ENCODE measurements at places on chromosomes 12 and 14.

- DNase-seq: no peak
These were observed 1.2 kb downstream of the PRMT8 start for GRCh38 chr12:3491938-3492792.

DNA sequence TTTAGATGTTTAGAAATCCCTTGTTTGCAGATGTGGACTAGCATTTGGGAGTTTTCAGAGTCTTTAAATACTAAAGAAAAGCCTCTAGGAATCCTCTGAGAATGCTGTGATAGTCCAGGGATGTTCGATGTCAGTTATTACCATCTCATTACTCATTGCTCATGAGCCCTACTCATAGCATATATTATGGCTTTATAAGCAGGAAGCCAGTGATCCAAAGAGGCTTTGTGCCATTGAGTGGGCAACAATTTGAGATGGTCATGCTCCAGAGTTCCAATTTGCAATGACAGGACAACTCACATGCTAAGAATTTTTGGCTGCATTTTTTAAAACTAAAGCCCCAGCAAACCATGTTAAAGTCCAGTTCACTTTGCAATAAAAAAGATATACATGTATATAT, 163.0 kb downstream of the OTOGL start:
- peak; percentile 88 for DNase-seq

- DNase-seq: no peak
These were observed 173.5 kb downstream of the ANO6 start for GRCh38 chr12:45389426-45389825.

DNA sequence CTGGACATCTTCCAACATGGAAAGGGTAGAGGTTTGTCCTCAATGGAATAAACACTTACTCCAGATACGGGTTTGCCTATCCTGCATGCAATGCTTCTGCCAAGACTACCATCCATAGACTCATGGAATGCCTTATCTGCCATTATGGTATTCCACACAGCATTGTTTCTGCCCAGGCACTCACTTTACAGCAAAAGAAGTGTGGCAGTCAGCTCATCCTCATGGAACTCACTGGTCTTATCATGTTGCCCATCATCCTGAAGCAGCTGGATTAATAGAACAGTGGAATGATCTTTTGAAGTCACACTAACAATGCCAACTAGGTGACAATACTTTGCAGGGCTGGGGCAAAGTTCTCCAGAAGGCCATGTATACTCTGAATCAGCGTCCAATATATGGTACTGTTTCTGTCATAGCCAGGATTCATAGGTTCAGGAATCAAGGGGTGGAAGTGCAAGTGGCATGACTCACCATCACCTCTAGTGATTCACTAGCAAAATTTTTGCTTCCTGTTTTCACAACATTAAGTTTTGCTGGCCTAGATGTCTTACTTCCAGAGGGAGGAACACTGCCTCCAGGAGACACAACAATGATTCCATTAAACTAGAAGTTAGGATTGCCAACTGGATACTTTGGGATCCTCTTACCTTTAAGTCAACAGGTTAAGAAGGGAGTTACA, 140.4 kb downstream of the SLC35F4 start:
- DNase-seq: peak; percentile 73

DNA sequence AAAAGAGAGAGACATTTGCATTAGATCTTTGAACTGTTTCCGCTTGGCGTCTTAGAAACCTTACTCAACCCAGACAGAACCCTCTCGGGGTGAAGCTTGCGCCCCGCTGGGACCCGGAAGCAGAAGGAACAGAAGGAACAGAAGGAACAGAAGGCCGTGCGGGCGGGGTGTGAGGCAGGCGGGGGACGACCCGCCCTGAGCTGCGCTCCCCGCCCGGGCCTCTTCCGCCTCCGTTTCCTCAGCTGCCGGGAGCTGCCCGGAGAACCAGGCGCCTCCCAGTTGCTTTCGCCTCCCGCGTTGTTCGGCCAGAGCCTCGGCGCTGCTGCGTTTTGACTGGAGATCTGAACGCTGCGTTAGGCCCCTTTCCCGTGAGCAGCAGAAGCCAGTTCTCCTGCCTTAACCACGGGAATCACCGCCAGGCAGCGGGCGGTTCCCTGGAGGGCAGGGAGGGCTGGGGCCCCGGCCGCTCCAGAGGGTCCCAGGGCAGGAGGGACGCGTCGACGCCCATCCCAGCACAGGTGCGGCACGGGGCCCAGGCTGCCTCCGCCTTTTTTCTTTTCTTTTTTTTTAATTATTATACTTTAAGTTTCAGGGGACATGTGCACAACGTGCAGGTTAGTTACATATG, 19.3 kb upstream of the MMP17 start:
- DNase-seq: no peak

- DNase-seq: no peak
These were observed 6.6 kb downstream of the ZNF385A start for GRCh38 chr12:54377797-54378515.

GRCh38 chr12:64088431-64089349, 133.4 kb downstream of the KICS2 start:
- peak; percentile 94 for DNase-seq

- peak; percentile 46 for DNase-seq
These were observed at the start of gene LRIG3 for GRCh38 chr12:58920102-58920960. Gene LRIG3, minus strand, starts transcription at chr12:58920504. Its CDS starts 269 bp downstream, at chr12:58920235.

DNA sequence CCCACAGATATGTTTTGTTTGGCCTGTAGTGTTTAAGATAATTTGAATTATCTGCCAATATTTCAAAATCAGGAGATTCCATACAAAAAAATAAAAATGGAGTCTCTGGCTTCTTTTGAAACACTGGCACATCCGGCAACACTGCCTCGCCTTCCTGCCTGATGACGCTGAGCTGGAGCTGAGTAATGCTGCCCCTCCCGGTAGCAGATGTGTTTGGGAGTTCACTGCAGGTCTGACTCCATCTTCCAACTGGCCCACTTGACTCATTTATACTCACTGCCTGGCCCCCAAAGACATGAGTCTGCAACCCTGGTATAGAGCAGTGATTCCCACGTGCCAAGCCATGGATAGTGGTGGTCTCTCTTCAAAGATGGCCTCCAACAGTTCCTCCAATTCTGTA, 7.4 kb downstream of the CIT start:
- peak; percentile 49 for DNase-seq

GRCh38 chr14:71142375-71143038, 235.2 kb downstream of the PCNX1 start:
- DNase-seq: peak; percentile 61

GRCh38 chr12:4270831-4271716, 2.5 kb upstream of the CCND2 start:
- DNase-seq: no peak

GRCh38 chr12:214003-214741, at the start of gene SLC6A12:
Gene SLC6A12, minus strand, starts transcription at chr12:214157. Its CDS starts 4,171 bp downstream, at chr12:209986.
- peak; percentile 16 for DNase-seq

- no peak for DNase-seq
These were observed 139.5 kb upstream of the SYT1 start for GRCh38 chr12:78725033-78725432.

- peak; percentile 16 for DNase-seq
These were observed 883 bp upstream of the CDCA4 start for GRCh38 chr14:105021656-105022275.

DNA sequence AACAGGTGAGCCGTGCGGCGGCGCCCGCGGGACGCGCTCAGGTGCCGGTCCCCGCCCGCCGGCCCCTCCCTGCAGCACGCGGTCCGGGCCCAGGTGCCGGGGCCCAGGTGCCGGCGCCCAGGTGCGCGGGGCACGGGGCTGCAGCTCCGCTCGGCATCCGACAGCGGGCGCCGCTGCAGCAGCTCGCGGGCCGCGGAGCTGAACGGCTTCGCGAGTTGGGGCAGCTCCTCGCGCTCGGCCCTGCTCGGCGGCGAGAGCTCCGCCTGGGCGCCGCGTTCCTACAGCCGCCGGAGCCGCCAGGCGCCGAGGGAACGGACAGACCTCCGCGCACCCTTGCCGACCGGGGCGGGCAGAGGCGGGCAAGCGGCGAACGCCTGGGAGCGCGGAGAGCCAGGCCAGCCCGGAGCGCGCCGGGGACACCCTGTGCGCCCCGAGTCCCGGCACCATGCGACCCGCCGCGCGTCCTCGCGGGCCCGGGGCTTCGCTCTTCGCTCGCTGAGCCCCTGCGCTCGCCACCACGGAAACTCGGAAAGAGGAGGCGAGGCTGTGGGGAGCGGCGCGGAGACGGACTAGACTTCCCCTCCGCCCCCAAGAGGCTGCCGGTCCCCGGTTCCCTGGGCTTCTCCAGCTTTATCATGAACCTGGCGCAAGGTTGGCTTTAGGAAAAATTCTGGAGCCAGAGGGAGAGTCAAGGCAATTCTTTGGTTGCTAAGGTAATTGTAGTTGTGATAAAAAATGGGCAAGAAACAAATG, at the start of gene RGS6:
RGS6 (plus strand) TSS at position 201 of the 753 bp plus-strand sequence.
- no peak for DNase-seq

- DNase-seq: no peak
These were observed 11.2 kb downstream of the LGMN start for GRCh38 chr14:92737206-92737605.

- DNase-seq: no peak
These were observed 39.2 kb upstream of the DYRK2 start for GRCh38 chr12:67609226-67609870.

DNA sequence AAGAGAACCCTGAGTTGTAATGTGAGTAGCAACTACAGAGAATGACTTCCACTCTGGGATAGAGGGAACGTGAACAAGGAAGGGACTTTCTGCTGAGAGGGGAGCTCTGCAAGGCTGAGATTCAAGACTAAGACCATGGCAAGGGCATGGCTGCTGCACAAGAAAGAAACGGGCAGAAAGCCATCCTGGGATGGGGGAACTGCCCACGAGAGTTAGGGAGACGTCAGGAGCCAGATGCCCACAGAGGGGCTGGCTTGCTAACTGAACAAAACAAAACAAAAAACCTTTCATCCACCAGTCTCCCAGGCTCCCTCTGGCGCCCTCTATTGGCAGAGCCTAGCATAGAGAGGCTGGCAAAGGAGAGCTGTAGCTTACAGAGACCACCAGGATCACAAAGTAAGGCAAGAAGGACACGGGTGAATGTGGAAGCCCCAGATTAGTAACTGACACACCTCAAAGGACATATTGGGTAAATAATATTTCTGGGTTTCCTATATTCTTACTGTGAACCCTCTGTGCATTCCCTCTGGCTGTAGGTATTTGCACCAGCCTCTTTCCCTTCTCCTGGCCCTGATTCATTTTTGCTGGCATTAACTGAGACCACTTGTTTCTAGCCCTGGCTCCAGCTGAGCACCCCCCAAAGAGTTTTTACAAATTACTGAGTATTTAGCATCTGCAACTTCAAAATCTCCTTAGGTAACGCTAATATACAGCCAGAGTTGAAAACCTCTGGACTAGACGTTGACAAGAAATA, 338.3 kb downstream of the EMP1 start:
- no peak for DNase-seq

GRCh38 chr12:52672321-52672933, 7.8 kb downstream of the KRT1 start:
- DNase-seq: peak; percentile 34

DNA sequence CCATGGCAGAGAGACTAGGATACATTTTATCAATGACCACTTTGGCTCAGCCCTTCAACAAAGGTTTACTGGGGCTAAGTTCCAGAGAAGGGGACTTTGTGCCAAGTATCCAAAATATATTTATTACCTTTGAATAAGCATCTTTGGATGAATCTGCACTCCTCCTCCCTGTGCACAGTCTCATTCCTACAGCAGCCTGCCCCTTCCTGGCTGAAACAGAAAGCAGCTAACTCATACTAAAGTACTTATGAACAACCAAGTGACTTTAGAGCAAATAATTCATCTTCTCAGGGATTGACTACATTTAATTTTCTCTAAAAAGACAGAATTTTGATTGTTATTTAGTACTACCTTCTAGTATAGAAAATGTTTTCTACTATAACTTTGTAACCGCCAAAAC, 47.8 kb upstream of the ETV6 start:
- DNase-seq: no peak

DNA sequence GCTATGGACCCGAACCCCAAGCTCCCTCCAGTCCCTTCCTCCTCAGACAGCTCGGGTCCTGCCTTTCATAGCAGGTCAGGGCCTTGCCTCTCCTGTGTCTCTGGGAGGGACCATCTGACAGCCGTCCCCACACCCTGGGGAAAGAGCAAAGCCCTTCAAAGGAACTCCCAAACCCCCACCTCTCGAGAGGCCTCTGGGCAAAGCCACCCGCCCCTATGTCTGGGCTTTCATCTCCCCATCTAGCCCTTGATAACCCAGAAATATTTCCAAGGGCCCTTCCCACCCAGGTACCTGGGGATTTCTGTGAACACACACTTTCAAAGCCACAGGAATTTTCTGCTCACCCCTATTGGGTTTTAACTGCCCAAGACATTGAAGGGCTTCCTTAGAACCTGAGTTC, 32.1 kb downstream of the SNRNP35 start:
- DNase-seq: no peak

DNA sequence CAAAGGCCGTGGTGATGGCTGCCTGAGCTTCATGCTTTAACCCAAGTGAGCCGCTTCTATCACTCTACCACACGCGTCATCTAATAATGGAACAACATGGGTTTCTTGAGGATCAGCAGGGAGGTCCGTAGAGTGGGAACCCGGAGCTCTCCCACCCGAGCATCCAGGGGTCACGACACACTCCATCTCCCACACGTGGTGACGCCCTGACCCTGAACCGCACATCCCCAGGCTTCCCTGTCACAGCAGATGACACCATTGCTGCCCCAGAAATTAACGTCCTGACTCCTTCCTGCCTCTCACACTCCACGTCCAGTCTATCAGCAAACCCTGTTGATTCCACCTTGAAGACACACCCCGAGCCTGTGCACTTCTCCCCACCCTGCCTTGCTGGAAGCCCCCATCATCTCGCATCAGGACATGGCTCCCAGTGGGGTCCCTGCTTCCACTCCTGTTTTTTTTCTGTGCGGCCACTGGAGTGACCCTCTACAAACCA, 163.2 kb downstream of the PIWIL1 start:
- DNase-seq: no peak

- DNase-seq: no peak
These were observed 18.6 kb upstream of the GARIN2 start for GRCh38 chr14:67170660-67171059.

DNA sequence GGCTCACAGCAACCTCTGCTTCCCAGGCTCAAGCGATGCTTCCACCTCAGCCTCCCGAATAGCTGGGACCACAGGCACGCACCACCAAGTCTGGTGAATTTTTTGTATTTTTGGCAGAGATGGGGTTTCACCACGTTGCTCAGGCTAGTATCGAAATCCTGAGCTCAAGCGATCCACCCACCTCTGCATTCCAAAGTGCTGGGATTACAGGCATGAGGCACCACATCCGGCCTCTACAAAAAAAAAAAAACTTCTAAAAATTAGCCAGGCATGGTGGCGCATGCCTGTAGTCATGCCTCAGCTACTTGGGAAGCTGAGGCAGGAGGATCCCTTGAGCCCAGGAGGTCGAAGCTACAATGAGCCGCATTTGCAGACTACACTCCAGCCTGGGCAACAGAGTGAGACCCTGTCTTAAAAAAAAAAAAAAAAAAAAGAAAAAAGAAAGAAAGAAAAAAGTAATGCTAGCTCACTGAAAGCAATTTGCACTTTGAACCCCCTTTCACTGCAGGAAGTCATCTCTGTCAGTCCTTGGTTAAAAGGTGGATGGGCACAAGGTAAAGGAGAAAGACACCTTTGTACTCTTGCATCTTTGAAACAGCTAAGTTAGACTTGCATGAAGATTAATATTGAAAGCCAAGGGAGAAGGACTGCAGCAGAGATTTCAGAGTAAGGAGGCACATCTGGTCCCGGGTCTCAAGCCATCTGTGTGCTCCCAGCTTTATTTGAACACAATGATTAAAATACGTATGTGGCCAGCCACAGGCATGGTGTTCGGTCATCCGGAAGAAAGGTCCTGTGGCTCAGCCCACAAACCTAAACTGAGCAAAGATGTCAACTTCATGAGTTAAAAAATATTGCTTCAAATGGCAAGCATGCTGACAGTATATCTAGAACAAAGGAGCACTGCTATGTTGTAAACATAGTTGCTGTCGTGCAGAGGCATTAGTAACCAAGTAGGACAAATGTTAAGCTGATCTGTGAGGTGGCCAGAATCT, 103.8 kb upstream of the HMGA2 start:
- peak; percentile 86 for DNase-seq

GRCh38 chr12:124032265-124032886, 59.4 kb downstream of the ZNF664 start:
- peak; percentile 23 for DNase-seq
